ENCODE measurements at places on chromosomes 5 and 9.

DNA sequence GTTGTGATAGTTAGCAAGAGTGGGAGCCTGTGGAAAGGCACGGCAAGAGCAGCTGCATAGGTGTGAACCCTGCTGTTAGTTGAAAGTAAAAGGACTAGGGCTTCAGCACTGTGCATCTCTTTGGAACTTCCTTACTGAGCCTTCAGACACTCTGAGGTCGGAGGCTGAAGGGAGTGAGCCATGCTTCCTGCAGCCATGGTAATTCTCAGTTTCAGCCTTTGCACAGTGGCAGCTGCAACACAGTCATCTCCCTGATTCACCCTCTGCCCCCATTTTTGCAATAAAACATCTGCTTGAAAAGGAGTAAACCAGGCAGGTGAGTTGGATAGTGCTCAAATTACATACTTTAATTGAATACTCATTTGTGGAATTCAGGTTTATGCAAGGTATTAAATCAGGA, 6.5 kb upstream of the TLE4 start:
- no peaks in the 10 kb centered on the region for H3K36me3 ChIP-seq
- H3K27me3 ChIP-seq, result peaks cover 1% of the 10 kb centered on the region
- H3K27ac ChIP-seq, result no peak overlapping the region
- H3K4me3 ChIP-seq, result no peak overlapping the region
- H3K4me1 ChIP-seq, result peaks cover 7% of the 10 kb centered on the region
- no peak for DNase-seq

DNA sequence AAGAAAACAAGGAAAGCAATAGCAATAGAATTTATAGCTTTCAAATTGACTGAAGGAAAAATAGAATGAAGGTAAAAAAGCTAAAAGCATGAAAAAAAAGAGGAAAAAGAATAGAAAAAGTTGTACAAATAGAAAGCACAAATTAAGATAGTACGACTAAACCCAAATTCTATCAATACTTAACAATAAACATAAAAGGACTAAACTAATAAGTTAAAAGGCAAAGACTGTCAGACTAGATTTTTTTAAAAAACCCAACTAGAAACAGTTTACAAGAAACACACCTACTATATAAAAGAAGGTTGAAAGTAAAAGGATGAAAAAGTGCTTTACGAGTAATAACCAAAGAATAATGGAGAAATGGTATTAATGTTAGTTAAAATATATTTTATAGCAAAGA, 34.7 kb upstream of the NRARP start:
- no peak overlapping the region for H3K27ac ChIP-seq
- no peak for DNase-seq

- H3K4me1 ChIP-seq, result peaks cover 3% of the 10 kb centered on the region
- H3K36me3 ChIP-seq, result peaks cover 4% of the 10 kb centered on the region
- DNase-seq, result no peak
These were observed 3.0 kb downstream of the F2RL2 start for GRCh38 chr5:76620166-76620565.

DNA sequence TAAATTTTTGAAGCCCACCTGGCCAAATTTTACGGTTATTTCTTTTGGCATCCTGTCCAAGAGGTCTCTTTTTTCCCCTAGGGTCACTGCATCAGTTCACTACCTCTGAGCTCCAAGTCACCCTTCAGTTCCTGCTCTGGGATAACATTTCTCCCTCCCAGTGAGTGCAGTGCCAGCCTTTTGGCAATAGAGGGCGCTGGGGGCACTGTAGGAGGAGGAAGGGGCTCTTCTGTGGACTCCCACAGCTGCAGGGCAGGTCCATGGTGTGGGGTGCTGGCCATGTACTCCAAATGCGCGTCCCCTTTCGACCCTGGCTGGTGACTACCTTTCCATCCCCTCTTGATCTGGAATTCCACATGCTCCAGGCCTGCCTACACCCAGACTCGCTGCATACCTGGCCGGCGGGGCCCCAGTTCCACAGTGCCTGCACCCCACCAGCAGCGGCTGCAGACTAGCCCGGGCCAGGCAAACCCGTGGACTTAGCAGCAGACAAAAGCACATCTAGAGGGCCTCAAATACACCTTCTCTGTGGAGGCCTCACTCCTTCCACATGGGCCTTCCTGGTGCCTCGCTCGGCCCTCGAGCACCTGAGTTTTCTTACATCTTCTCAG, 20.3 kb upstream of the NINJ1 start:
- H3K4me3 ChIP-seq, result no peak overlapping the region
- DNase-seq, result peak; percentile 28
- no peak overlapping the region for H3K27ac ChIP-seq
- H3K27me3 ChIP-seq, result no peaks in the 10 kb centered on the region
- no peaks in the 10 kb centered on the region for H3K4me1 ChIP-seq

GRCh38 chr5:81817980-81818379, 67.1 kb upstream of the SSBP2 start:
- H3K27me3 ChIP-seq, result peaks cover 3% of the 10 kb centered on the region
- no peak overlapping the region for H3K27ac ChIP-seq
- no peaks in the 10 kb centered on the region for H3K4me1 ChIP-seq
- no peak overlapping the region for H3K4me3 ChIP-seq
- no peaks in the 10 kb centered on the region for H3K36me3 ChIP-seq

DNA sequence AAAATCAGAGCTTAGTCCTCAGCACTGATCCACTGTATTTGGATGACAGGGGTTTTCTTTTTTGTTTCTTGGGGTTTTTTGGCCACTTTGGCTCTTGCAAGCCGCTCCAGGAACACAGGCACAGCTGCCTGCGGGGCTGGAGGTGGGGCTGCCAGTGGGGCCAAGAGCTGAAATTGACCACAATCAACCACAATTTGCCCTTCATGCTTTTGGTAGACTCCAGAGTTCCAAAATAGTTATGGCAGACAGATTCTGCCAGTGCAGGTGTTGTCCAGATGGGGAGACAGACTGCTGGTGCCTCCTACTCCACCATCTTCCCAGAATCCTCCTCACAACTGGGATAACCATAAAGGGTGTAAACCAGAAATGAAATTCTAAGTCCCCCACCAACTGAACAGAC, 36.5 kb downstream of the PLEKHG4B start:
- H3K4me1 ChIP-seq, result no peaks in the 10 kb centered on the region
- peaks cover 4% of the 10 kb centered on the region for H3K36me3 ChIP-seq
- H3K4me3 ChIP-seq, result no peak overlapping the region
- DNase-seq, result no peak

Measured in memory B cell (primary cell).